Fibroblast of lung (primary cell): ENCODE measurements at places on chromosomes 6 and 20. TPM values are rescaled to one million over a fixed set of nuclear protein-coding genes. Genes with fewer than 3 reads are reported as not detected.

The UBE2C gene
- total RNA-seq = 1.0 and 12.9 TPM in 2 replicates

The MOCS1 gene
- 16.7 and 21.8 TPM in 2 replicates for total RNA-seq

The RAET1G gene
- total RNA-seq = 3.3 and 8.8 TPM in 2 replicates

The BIRC7 gene
- total RNA-seq = not detected in 2 replicates

The CLPSL2 gene
- not detected in 2 replicates for total RNA-seq
